ENCODE measurements at places on chromosomes 11 and 22.

- no peak for DNase-seq
These were observed 15.2 kb downstream of the ELMOD1 start for GRCh38 chr11:107606141-107606540.

- peak; percentile 6 for DNase-seq
These were observed 88.3 kb downstream of the EFCAB6 start for GRCh38 chr22:43723816-43724215.

- peak; percentile 89 for DNase-seq
These were observed 14.1 kb downstream of the C11orf24 start for GRCh38 chr11:68257477-68258362.

DNA sequence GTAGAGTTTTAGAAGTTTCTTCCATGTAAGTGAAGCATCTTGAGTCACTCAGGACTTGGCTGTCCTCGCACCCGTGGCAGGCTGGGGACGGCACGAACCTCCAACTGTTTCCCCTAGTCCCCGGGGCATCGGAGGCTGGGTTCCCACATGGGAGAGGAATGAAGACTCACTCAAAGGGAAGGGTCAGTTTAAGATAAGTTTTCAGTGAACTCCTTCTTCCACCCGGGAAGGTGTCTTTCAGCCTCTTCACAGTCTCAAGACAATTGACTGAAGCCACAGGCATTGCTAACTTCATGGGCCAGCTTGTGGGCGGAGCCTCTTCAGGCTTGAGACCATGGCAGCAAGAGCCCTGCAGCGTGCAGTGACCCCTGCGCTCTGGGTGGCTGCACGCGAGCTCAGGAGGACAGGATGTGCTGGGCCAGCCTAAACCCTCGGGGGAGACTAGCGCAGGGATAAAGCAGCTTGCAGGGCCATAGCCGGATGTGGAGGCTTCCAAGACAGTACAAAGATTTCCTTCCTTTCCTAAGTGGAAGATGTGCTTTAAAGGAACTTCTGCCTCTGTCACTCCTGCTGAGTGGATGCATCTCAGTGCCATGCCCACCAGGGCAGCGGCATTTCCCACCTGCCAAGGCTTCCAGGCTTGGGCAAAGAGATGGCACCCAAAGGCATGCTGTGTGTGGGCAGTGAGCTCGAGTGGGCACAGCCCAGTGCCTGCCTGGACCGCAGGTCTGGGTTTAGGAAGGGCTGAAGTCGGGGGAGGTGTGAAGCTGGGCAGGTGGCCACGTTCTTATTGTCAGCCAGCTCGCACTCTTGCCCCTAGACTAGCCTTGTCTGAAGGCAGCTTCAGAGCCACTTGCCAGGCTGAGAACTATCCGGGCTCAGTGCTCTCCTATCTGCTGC lies 32.9 kb downstream of the PPIL2 start:
- DNase-seq: no peak

DNA sequence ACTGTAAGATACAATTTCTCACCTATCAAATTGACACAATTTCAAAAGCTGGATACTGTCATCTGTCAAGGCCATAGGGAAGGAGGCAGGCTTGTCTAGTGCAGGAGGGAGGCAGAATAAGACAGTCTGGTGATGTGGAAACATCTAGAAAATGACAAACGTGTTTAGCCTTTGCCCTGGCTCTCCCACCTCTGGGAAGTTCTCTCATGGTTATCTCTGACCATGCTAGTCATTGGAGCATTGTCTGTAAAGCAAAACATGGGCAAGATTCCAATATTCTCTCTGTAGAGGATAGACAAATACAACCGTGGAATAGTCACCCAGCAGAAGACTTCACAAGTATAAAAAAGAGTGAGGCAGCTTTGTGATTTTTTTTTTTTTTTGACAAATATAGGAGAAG lies 9.1 kb upstream of the SERHL2 start:
- no peak for DNase-seq

GRCh38 chr11:110133160-110133559 lies 40.0 kb downstream of the ZC3H12C start:
- no peak for DNase-seq

DNA sequence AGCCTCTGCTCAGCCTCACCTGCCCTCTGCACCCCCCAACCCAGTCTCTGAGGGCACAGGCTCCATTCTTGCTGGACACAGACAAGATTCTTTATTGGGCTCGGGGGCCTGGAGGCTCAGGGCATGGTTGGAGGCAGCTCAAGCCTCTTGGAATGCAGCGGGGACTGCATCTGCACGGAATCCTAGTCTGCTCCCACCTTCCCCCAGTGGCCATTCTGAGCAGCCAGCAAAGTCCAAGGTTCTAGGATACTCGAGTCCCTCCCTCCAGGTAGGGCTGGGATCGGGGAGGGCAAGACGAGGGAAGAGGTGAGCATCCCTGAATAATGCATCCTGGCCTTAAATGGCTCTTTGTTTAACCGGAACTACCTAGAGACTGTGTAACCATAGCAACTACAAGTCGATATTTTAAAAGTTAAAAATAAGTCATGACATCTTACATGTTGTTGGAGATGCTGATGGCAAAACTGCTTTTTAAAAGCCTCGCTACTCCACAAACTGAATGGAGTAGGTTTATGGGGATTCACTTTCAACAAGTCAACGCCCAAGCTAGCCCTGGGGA lies 10.7 kb upstream of the IGSF22 start:
- no peak for DNase-seq

DNA sequence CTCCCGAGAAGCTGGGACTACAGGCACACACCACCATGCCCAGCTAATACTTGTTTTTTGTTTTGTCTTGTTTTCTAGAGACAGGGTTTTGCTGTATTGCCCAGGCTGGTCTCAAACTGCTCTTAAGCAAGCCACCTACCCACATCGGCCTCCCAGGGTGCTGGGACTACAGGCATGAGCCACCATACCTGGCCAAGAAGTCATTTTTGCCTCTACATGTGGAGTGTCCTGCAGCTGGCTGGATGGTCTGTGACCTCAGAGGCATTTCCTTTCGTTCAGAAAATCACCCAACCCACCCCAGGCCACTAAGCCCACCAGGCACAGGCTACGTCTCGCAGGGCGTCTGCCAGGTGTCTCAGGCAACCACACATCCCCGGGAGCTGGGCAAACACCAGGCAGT lies 12.8 kb downstream of the SHANK2 start:
- DNase-seq: no peak

DNA sequence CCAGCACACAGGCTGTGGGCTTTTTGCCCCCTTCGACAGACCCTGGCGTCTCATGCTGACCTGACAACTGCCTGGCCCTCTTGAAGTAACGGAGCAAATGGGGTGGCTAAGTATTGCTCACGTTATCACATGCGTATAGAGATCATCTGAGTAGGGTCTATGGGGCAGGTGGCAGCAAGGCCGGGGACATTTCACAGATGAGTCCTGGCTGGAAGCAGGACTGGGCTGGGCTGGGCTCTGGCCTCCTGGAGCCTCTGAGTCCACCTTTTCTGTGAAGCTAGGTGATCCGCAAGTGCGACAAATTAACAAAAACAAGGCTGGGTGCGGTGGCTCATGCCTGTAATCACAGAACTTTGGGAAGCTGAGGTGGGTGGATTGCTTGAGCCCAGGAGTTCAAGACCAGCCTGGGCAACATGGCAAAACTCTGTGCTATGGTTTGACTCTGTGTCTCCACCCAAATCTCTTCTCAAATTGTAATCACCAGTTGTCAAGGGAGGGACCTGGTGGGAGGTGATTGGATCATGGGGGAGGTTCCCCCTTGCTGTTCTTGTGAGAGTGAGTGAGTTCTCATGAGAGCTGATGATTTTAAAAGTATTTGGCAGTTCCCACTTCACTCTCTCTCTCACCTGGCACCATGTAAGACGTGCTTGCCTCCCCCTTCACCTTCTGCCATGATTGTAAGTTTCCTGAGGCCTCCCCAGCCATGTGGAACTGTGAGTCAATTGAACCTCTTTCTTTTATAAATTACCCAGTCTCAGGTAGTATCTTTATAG lies 122.0 kb downstream of the MPPED1 start:
- no peak for DNase-seq

GRCh38 chr11:134687548-134687947 lies 275.5 kb upstream of the B3GAT1 start:
- no peak for DNase-seq

DNA sequence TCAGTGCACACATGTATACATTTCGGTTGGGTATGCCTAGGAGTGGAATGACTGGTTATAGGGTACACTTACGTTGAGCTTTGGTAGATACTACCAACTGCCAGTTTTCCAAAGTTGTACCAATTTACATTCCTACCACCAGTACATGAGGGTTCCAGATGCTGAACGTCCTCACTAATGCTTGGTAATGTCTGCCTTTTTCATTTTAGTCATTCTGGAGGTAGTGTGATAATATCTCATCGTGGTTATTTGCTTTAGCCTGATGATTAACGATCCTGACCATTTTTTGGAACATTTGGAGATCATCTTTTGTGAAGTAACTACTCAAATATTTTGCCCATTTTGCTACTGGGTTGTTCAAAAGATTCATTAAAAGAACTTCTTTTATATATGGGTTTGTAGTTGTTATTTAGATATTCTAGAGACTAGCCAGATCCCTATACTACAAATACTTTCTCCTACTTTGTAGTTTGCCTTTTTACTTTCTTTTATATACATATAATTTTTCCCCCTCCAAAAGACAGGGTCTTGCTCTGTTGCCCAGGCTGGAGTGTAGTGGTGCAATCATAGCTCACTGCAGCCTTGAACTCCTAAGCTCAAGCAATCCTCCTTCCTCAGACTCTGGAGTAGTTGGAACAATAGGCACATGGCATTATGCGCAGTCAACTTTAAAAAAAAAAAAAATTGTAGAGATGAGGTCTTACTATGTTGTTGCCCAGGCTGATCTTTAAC lies 62.1 kb downstream of the RBFOX2 start:
- no peak for DNase-seq

DNA sequence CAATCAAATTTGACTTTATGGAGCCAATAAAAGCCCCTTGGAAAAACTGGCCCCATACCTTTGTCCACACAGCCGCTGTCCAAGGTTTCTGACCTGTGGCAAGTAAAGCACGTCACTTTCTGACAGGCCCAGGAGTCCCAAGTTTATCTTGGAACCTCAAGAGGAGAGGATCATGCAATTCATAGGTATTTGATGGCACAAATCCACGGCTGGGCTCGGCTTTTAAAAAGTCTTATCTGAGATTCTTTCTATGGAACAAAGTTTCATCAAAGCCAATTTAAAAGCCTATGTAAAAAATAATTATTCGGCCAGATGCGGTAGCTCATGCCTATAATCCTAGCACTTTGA lies 13.6 kb downstream of the TMEM138 start:
- no peak for DNase-seq

DNA sequence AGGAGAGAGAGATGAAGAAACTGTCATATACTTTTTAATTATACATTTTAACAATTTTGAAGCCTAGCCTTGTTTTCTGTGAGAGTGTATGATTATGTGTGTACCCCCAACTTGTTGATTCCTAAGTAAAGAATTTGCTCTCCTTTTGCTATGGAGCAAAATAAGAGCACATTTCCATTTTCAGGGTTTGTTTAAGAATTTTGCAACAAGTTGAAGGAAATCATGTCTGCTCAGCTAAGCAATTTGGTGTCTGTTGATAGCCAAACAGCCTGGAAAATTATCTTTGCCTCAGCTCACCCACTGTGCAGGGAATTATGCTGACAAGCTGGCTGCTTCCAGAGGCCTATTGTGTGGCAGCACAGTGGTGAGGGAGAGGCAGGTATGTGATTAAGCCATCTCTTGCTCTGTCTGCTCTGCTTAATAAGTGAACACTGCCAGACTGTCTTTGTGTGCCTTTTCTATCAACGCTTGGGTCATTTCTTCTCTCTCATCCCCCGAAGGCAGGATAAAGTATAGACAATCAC lies 135.1 kb upstream of the TTC12 start:
- DNase-seq: no peak

DNA sequence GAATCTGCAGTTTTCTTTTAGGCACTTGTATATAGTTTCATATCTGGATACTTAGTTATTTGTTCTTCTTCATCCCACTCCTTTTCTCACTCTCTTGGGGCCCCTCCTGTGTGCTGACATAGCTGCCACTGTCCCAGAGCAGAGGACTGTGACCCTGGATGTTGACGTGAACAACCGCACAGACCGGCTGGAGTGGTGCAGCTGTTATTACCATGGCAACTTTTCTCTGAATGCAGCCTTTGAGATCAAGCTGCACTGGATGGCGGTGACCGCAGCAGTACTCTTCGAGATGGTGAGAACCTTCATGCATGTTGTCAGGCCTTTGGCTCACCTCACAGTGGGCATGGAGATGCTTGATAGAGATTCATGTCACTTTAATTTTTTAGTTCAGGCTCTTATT lies 50.9 kb upstream of the YWHAH start:
- no peak for DNase-seq

GRCh38 chr11:36354221-36355003 lies 58.3 kb downstream of the PRR5L start:
- DNase-seq: no peak

- DNase-seq: no peak
These were observed 137.1 kb downstream of the NECTIN1 start for GRCh38 chr11:119591836-119592310.

- DNase-seq: no peak
These were observed 781 bp downstream of the SIDT2 start for GRCh38 chr11:117179048-117179999.

- no peak for DNase-seq
These were observed 3.9 kb upstream of the GCAT start for GRCh38 chr22:37803639-37804351.

- DNase-seq: no peak
These were observed 124.3 kb upstream of the FGF3 start for GRCh38 chr11:69943506-69943905.

GRCh38 chr11:58318532-58318931 lies 40.3 kb downstream of the OR5B17 start:
- DNase-seq: no peak

- DNase-seq: no peak
These were observed 7.9 kb downstream of the TCN2 start for GRCh38 chr22:30614879-30615278.

DNA sequence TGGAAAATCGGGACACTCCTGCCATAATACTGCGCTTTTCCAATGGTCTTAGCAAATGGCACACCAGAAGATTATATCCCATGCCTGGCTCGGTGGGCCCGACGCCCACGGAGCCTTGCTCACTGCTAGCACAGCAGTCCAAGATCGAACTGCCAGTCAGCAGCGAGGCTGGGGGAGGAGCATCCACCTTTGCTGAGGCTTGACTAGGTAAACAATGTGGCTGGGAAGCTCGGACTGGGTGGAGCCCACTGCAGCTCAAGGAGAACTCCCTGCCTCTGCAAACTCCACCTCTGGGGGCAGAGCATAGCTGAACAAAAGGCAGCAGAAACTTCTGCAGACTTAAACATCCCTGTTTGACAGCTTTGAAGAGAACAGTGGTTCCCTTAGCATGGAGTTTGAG lies 15.6 kb downstream of the PTH start:
- no peak for DNase-seq

DNA sequence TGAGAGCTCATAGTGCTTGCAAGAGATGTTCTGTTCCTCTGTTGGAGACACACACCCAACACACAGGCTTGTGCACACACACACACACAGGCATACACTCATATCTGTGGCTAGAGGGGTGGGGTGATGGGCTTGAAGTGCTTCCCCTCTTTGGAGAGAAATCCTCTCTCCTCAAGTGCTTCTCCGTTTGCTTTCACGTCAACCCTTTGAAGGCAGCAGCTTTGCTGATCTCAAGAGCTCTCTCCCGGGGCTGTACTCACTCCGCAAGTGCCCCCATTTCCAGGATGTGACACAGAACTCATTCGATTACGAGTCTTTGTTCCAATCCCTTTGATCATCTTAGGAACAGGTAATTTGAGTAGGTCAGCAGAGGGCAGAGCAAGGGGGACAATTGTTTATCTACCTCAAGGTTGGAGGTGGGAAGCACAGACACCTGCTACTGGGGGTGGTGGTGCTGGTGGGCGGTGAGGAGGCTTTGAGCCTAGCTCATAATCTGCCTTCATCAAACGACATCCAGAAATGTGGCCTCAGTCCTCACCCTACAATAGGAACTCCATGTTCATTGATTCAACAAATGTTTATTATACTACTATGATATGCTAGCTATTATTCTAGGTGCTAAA lies 529.8 kb upstream of the CADM1 start:
- no peak for DNase-seq
